ENCODE measurements at places on chromosomes 7 and 10.

- H3K4me3 ChIP-seq: no peak overlapping the region
- H3K36me3 ChIP-seq: peaks cover 7% of the 10 kb centered on the region
- no peak for DNase-seq
- peaks cover 100% of the 10 kb centered on the region for H3K4me1 ChIP-seq
- H3K27ac ChIP-seq: no peak overlapping the region
These were observed 35.8 kb downstream of the CHST15 start for GRCh38 chr10:124057601-124058000.

DNA sequence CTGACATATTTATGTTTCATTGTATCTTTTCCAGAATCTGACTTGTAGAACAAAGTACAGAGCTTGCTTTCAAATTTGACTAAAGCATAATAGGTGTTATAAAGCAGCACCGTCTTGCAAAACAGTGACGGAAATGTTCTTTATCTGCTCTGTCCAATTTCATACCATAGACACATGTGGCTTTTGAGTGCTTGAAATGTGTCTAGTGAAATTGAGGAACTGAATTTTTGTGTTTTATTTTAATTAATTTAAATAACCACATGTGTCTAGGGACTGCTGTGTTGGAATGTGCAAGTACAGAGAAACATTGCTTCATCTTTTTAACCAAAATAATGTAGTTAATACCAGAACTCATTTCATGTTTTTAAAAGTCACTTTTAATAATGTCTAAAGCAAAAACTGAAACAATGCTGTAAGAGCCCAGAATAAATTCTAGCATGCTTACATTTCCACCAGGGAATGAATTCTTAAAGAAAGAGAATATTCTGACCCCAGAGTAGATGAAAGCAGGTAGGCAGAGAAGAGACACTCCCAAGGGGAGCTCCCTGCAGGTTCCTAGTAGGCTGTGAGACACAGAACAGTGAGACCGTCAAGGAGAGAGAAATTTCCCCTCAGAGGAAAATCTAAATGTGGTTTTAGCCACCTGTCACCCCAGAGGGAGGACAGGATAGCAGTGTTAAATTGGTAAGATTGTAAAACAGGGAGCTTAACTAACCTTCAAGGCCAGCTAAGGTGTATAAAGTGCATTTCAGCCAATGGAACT, 175.3 kb upstream of the KMT2E start:
- no peak for DNase-seq
- peaks cover 3% of the 10 kb centered on the region for H3K27me3 ChIP-seq
- no peaks in the 10 kb centered on the region for H3K36me3 ChIP-seq
- H3K4me1 ChIP-seq: no peaks in the 10 kb centered on the region

DNA sequence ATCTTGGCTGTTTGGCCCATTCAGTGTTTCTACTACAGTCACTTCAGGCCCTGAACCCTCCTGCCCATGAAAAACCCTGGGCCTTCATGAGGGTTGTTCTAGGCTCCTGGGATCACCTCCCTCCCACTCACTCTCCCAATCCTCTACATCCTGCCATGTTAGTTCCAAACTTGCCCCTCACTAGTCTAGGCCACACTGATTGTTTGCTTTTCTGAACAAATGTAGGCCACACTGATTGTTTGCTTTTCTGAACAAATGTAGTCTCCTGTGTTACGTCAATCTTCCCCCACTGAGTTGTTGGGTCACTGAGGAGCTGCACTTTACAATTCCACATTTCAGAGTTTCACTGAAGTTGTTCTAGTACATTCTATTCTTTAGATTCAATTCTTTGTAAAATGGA, 5.3 kb upstream of the ALDH18A1 start:
- H3K36me3 ChIP-seq: peaks cover 13% of the 10 kb centered on the region
- H3K27me3 ChIP-seq: no peaks in the 10 kb centered on the region
- no peak overlapping the region for H3K27ac ChIP-seq

- peaks cover 43% of the 10 kb centered on the region for H3K4me1 ChIP-seq
- no peak for DNase-seq
- no peaks in the 10 kb centered on the region for H3K36me3 ChIP-seq
- H3K27me3 ChIP-seq: peaks cover 67% of the 10 kb centered on the region
These were observed 2.1 kb downstream of the AMZ1 start for GRCh38 chr7:2689951-2690705.

DNA sequence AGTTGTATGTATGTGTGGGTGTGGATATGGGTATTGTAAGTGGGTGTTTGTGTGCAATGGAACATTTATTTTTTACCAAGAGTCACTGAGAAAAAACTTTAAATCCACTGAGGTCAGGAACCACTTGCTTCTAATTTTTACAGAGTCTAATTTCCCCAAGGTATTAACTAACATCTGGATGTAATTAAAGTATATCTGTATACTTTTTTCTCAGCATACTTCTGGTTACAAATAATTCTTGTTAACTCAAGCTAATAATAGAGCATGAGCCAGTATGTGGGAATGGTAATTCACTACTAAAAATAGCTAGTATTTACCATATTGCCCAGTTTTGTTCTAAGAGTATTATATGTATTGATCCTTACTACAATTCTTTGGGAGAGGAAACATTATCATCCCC, 24.6 kb upstream of the STEAP4 start:
- no peak for DNase-seq
- no peak overlapping the region for H3K27ac ChIP-seq
- no peaks in the 10 kb centered on the region for H3K36me3 ChIP-seq
- no peaks in the 10 kb centered on the region for H3K4me1 ChIP-seq
- H3K27me3 ChIP-seq: 0 out of 3 replicates have a peak, but pooled peaks cover under 1% of the 10 kb centered on the region
- H3K4me3 ChIP-seq: no peak overlapping the region

DNA sequence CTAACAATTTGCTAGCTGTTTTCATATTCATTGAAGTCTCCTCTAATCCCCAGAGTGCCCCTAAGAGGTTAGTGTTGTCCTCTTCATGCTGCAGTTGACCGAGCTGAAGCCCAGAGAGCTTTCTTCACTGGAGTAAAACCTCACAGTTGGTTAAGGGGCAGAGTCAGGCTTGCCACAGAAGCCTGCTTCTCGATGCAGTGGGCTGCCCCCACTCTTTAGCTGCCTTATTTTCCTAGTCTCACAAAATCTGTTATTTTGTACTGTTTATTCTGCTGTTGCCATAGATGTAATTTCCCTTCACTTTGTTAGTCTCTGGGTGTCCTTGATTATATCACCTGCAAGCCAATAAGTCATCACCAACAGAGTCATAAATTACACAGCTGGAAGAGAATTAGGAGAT, 56.3 kb upstream of the ZPBP start:
- no peaks in the 10 kb centered on the region for H3K4me1 ChIP-seq
- no peak overlapping the region for H3K4me3 ChIP-seq
- DNase-seq: no peak
- no peaks in the 10 kb centered on the region for H3K27me3 ChIP-seq
- H3K36me3 ChIP-seq: no peaks in the 10 kb centered on the region

DNA sequence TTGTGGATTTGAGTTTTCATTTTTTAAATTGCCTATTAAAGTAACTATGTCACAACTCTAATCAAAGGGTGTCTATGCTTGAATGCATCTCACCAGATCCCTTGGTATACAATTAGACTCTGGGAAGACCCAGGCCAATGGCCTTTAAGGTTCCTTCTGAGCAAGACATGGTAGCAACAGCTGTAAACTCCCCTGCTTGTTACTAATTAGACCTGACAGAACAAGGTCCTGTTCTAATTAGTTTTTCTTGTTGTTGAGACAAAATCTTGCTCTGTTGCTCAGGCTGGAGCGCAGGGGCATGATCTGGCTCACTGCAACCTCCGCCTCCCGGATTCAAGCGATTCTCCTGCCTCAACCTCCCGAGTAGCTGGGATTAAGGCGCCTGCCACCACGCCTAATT, 2.9 kb downstream of the MYH16 start:
- H3K4me1 ChIP-seq: peaks cover 17% of the 10 kb centered on the region
- peaks cover 8% of the 10 kb centered on the region for H3K27me3 ChIP-seq
- no peak for DNase-seq
- H3K4me3 ChIP-seq: no peak overlapping the region

DNA sequence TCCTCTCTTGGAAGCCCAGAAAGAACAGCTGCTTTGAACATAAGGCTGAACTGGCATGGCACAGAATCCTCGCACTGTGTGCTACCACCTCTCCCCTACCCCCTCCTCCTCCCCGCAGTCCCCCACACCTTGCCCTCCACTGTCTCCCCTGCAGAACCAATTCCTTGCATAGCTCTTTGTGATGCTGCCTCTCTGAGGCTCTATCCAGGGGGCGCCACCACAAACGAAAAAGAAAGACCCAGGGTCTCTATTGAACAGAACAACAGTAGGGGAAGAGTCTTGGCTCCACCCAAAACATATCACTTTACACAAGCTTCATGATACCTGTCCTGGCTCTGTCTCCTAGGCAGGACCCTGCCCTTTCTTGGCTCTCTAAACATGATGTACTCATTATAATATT, 26.2 kb upstream of the EBLN1 start:
- H3K4me3 ChIP-seq: no peak overlapping the region
- H3K36me3 ChIP-seq: no peaks in the 10 kb centered on the region
- no peak for DNase-seq
- no peaks in the 10 kb centered on the region for H3K27me3 ChIP-seq
- no peaks in the 10 kb centered on the region for H3K4me1 ChIP-seq

DNA sequence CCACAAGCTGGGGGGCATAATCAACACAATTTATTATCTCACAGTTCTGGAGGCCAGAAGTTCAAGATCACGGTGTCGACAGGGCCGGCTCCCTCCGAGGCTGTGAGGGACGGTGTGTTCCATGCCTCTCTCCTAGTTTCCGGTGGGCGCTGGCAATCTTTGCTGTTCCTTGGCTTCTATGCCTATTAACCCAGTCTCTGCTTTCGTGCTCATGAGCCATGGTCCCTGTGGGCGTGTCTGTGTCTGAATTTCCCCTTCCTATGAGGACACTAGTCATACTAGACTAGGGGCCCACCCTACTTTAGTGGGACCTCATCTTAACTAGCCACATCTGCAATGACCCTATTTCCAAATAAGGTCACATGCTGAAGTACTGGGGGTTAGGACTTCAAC, 29.4 kb downstream of the HIPK2 start:
- no peak overlapping the region for H3K27ac ChIP-seq
- DNase-seq: no peak
- H3K4me3 ChIP-seq: no peak overlapping the region
- no peaks in the 10 kb centered on the region for H3K27me3 ChIP-seq
- peaks cover 2% of the 10 kb centered on the region for H3K36me3 ChIP-seq

DNA sequence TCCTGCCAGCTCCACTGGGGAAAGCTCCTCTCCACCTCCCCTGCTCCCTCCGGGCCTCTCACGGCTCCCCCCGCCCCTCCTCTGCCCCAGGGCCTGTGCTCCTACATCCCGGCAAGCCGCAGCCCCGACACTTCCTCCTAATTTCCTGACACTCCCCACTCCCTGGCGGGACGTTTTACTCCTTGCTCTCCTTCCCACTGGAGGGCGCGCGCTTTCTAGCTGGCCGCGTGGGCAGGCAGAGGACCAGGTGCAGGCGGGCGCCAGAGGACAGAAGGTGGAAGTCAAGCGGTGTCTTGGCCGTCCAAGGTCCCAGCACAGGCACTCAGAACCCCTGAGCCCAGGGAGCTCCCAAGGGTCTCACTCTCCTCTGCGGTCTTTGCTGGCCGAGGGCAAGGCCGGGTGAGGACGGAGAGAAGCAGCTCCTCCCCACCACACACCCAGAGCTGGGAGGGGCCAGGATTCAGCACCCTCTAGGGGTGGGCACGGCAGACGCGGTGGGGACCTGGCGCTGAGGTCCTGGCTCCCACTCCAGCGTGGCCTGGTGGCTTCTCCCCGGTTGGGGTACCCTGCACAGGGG, 19.1 kb downstream of the ADAM8 start:
- no peak overlapping the region for H3K4me3 ChIP-seq
- no peak overlapping the region for H3K27ac ChIP-seq
- no peak for DNase-seq
- no peaks in the 10 kb centered on the region for H3K36me3 ChIP-seq

DNA sequence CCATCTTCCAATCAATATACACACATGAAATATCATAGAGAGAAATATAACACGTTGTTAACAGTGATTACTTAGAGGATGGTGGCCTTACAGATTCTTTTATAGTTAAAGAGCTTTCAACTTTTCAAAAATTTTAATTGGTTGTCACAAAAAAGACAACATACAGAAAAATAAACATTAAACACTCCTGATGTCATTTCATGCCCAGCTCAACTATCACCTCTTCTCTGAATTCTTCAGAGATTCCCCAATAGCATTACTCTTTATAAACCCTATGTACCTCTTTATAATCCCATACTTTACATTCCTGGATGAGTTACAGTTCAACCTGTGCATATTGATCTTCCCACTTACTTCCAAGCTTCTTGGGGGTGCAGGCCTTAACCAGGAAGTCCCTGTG, 159.8 kb downstream of the POU6F2 start:
- no peak overlapping the region for H3K27ac ChIP-seq
- no peaks in the 10 kb centered on the region for H3K27me3 ChIP-seq

GRCh38 chr10:111083222-111084095, 6.6 kb downstream of the ADRA2A start:
- H3K27me3 ChIP-seq: no peaks in the 10 kb centered on the region
- no peak overlapping the region for H3K27ac ChIP-seq
- H3K36me3 ChIP-seq: no peaks in the 10 kb centered on the region
- no peaks in the 10 kb centered on the region for H3K4me1 ChIP-seq

DNA sequence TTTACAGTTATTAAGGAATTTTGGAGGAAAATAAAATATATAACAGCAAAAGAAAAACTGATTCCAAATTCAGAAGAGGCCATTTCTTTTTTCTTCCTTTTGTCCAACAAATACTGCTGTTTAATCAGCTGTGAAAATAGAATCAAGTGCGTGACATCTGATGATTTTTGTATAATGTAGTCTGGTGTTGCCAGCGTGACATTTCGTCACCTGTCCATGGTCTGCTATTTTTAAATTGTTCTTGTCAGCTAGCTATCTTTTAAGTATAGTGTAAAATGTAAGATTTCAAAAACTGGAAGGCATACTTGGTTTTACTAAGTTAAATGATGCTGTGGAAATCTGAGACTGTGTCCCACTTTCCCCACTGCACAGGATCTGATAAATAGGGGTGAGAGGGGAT, 105.9 kb downstream of the CPEB3 start:
- no peak overlapping the region for H3K4me3 ChIP-seq
- no peak for DNase-seq
- no peak overlapping the region for H3K27ac ChIP-seq
- H3K27me3 ChIP-seq: no peaks in the 10 kb centered on the region
- H3K36me3 ChIP-seq: 0 out of 3 replicates have a peak, but pooled peaks cover 6% of the 10 kb centered on the region

- no peaks in the 10 kb centered on the region for H3K4me1 ChIP-seq
- no peak for DNase-seq
- no peak overlapping the region for H3K4me3 ChIP-seq
- no peak overlapping the region for H3K27ac ChIP-seq
These were observed 632.9 kb upstream of the FOXK1 start for GRCh38 chr7:4049202-4049601.

DNA sequence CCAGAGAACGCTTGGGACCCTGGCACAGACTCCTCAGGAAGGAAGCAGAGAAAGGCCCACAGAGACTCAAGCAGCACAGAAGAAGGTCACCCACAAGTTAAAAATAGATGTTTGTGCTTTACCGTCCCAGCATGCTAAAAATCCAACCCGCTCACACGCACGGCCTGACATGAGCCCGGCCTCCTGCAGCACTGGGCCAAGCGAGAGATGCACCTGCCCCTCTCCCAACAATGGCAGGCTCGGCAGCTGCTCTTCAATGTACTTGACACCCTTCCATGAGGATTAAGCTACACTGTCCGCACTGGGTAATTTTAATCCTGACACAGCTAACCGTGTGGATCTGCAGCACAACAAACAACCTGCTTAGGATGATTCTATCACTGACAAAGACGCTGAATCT, 9.3 kb downstream of the DIP2C start:
- no peak for DNase-seq
- peaks cover 12% of the 10 kb centered on the region for H3K4me1 ChIP-seq
- no peak overlapping the region for H3K27ac ChIP-seq
- H3K4me3 ChIP-seq: no peak overlapping the region
- no peaks in the 10 kb centered on the region for H3K27me3 ChIP-seq

- H3K4me1 ChIP-seq: no peaks in the 10 kb centered on the region
- H3K4me3 ChIP-seq: no peak overlapping the region
- H3K27ac ChIP-seq: no peak overlapping the region
- H3K27me3 ChIP-seq: no peaks in the 10 kb centered on the region
- no peak for DNase-seq
These were observed 246.7 kb downstream of the ETV1 start for GRCh38 chr7:13742811-13743210.

Measured in HepG2 (cell line).